ENCODE measurements at places on chromosomes 1 and 21.
A peak's percentile ranks its signal among the peaks of the same experiment; 100 is the strongest.

DNA sequence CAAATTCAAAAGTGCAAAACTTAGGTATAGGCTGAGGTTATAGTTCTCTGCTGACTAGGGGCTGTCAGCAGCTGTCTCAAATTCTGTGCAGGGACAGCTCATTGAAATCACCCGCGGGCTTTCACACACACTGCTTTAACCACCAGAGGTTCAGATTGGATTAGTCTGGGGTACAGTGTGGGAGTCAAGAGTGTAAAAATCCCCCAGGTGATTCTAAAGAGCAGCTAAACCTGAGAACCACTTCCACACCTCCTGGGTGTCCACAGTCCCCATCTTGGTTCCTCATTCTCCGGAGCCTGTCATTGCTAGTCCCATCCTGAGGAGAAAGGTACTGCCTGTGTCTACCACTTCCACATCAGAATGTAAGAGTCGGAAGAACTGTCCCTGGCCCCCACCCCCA is 9.9 kb upstream of the TDRD10 start:
- DNase-seq, result no peak

- DNase-seq, result no peak
Observed at GRCh38 chr1:112388436-112388835, 7.6 kb upstream of the CTTNBP2NL start.

GRCh38 chr1:151934048-151934493 is 24.8 kb upstream of the THEM4 start:
- DNase-seq, result peak; percentile 65

GRCh38 chr21:41972511-41973205 is 18.8 kb upstream of the C2CD2 start:
- DNase-seq, result no peak

DNA sequence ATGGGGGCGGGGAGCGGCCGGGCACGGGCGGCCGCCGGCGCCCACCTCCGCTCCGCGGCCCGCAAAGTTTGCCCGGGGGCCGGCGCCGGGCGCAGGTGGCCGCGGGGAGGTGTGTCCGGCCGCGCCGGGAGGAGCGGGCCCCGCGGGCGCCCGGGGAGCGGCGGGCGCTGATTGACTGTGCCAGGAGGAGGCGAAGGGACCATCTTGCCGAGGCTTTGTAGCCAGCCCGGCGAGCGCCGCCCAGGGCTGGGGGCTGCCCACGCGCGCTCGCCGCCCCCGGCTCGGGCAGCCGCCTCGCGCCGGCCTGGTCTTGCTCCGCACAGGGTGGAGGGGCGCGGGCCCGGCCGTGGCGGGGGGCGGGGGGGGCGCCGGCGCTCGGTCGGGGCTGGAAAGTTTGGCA is 432 bp downstream of the EPHB2 start:
- no peak for DNase-seq

DNA sequence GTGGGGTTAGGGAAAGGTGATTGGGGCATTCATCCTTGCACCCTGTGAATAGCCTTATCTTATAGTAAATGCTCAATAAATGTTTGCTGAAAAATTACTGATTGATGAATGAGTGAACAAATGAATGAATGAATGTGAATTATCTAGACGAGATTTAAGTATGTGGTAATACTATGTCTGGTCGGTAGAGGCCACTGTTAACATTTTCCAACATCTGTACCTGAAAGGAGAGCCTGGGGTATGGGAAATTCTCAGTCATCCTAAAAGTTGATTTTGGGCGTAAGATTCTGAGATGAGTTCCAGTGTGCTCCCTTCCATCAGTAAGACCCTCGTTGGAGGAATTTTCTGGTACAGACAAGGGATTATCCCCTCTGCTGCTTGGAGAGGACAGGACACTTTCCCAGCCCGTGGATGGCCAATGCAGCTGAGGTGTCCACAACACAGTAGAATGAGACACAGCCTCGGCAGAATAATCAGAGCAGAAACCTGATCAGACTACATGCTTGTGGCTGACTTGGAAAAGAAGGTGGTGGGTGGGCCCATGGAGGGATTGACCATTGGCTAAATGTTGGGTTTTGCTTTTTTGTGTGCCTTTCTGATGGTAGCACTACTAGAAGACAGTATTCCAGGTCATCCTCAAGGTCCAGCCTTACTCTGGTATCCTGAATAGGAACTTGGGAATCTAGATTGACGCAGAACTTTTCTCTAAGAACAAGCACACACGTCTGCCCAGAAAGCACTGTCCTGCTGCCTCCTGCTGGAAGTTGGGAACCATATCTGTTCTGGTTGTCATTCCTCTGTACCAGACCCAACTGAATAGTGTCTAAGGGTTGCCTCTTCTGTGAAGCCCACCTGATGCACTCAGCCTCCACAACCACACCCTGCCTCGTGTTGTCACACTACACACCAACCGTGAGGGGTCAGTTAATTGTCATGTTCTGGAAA is 262.0 kb downstream of the TNR start:
- DNase-seq, result no peak

DNA sequence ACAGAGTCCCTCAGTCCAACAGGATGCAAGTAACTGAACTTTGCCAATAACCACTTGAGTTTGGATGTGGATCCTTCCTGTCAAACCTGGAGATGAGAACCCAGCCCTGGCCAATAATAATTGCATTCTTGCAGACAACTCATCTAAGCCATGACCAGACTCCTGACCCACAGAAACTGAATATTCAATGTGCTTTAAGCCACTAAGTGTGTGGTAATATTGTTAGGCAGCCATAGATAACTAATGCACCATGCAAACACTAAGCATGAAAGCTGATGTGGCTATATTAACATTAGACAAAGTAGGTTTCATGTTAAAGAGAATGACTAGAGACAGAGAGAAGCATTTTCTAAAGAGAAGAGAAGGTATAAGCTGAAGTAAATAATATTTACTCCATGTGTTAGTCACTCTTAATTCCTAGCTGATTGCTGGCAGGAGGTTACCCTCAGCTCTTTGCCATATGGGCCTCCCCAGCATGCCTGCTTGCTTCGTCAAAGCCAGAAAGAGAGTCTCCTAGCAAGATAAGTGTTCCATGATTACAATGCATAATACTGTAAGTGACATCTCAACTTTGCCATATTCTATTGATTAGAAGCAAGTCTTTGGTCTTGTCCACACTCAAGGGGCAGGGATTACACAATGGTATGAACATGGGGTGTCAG is 276.4 kb upstream of the PLXNA2 start:
- DNase-seq, result no peak

- DNase-seq, result no peak
Observed at GRCh38 chr1:151425103-151425502, 25.7 kb downstream of the PSMB4 start.

Measured in CD4-positive, alpha-beta T cell treated with Interleukin-6 at 100 ng/mL for 8 hours (primary cell).